Nucleus accumbens (tissue), 56 donors: ENCODE measurements at places on chromosomes 12 and 14.

GRCh38 chr14:22561661-22562579 lies 27.1 kb downstream of the DAD1 start:
- no peak for DNase-seq

DNA sequence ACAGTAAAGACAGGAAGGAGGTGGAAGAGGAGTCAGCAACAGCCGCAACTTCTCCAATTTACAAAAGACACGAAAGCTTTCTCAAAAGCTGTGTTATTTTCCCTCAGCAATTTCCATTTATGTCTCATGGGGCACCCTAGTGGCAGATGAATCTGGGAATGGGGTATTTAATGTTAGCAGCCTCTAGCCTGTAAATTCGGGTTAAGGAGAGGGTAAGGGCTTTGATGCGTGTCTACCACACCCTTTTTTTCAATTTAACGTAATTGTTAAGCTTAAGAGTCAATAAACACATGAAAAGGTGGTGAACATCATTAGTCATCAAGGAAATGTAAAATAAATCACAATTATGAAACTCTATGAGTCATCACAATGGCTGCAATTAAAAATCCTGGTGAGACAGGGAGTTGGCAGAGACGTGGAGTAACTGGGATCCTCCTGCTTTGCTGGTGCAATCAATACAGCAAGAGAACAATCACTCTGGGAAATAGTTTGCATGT lies 986.4 kb downstream of the AACS start:
- no peak for DNase-seq

- DNase-seq, result peak; percentile 21
These were observed 22.7 kb upstream of the EIF5 start for GRCh38 chr14:103311171-103311997.

- DNase-seq, result peak; percentile 43
These were observed 3.0 kb downstream of the EVL start for GRCh38 chr14:100067971-100068959.

DNA sequence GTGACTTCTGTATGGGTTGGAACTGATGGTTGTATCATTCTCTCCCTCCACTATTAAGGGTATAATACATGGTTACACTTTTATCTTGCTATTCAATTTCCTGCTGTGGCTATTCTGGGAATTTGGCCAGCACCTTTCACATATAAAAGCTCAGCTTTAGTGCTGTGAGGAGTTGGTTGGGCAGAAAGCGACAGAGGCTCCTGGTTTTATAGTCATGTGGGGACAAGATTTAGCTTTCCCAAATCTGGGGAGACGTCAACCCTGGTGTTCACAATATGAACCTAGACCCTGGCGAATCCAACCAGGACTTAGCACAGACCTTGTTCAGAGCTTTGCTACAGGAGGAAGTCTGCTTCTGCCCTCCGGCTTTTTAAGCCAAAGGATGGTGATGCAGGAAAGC lies 36.5 kb downstream of the FOS start:
- no peak for DNase-seq

GRCh38 chr14:51039252-51039651 lies 55.7 kb downstream of the TRIM9 start:
- DNase-seq, result no peak

- DNase-seq, result no peak
These were observed 4.1 kb downstream of the MAP1LC3B2 start for GRCh38 chr12:116563262-116563661.

- no peak for DNase-seq
These were observed 50.6 kb downstream of the DRAM1 start for GRCh38 chr12:101927999-101928398.

DNA sequence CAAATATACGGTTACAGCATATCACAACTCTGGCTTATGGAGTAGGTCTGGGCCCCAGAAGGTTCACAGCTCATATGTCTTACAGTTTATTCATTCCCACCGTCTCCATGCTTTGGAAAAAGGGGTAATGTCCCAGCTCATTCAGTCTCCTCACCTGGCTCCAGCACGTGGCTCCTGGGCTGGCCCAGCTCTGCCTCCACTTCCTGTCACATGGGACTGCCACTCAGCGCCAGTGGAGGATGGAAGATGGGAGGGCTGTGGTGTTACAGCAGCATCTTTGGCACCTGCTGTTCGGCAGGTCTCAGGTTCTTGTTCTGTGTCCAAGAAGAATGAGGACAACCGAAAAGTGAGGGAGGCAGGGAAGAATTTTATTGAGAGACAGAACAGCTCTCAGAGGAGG lies 216.3 kb upstream of the ATXN7L3B start:
- no peak for DNase-seq

- no peak for DNase-seq
These were observed 435.3 kb downstream of the RAD51B start for GRCh38 chr14:68254669-68255527.

DNA sequence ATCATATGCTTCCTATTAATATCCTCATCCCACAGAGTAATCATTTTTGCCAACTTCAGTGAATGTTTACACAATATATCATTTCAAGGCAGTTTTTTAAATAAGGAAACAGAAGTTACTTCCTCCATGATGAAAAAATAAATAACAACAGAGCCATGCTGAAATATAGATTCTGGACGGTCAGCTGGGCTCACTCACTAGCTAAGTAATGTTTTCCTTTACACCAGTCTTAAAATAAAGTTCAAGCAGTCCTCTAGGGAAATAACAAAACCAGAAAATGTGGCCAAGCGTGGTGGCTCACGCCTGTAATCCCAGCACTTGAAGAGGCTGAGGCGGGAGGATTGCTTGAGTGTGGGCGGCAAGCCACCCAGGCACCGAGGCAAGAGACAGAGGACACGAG lies 28.7 kb downstream of the AICDA start:
- no peak for DNase-seq

- DNase-seq, result no peak
These were observed 69.4 kb downstream of the ARMH4 start for GRCh38 chr14:58082491-58083098.

DNA sequence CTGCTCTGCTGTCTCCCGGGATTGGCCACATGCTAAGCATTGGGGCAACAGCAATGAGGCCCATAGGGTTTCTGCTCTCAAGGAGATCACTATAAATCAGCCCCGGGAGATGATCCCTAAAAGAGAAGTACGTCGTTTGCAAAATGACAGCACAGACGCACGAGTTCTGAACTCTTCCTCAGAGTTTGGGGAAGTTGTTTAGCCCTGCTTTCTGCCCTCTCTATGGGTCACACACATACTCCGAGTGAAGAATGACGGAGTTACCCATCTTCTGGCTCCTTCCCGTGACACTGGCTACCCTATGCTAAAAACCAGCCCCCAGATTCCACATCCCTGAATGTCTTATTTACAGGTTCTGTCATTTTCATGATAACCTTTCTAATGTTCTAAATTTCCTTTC lies 258.0 kb upstream of the PLEKHG7 start:
- DNase-seq, result peak; percentile 19
